ENCODE measurements at places on chromosomes 5 and 9.
A peak's percentile ranks its signal among the peaks of the same experiment; 100 is the strongest.

GRCh38 chr5:15575666-15576065 is 75.7 kb downstream of the FBXL7 start:
- DNase-seq: no peak

DNA sequence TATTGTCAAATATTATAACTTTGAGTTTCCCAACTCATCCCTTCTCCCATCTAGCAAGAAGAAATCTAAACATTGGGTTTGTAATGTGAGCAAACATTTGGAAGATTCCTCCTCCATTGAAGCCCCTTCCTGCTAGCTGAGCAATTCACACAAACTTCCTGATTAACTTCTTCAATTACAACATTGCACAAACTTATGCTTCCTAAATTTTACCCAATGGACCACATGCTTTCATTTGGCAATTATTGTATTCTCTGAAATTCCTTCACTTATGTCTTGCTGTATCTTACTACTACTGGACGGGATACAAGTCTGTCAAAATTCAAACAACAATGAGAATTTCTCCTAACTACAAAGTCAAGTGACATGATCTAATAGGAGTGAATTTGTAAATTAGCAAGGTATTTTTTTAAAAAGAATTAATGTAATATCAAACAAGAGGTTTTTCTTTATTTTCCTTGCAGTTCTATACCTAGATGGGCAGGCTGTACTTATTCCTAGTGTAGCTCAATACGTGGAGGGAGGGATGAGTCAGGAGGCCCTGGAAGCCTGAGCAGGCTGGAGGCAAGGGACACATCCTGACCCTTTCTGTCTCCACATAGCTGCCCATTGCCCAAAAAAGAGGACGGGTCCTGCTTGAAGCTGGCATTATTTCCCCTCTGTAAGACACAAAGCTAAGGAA is 11.8 kb upstream of the IFNW1 start:
- no peak for DNase-seq

DNA sequence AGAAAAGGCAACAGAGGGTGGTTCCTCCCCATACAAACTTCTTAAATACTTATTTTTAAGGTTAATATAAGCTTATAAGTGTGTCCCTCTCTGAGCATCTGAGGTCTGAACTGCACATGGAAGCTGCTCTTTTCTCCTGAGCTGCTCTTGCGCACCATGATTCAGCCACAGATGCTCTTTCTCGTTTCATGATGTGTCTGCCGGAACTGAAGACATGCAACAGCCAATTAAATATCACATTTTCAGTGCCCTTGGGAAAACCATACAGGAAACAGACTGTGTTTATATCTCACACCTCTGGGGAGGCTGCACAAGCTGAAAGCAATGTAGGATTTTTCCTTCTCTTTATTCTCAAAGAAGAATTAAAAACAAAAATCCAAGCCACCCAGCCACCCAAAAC is 96.8 kb upstream of the NREP start:
- peak; percentile 51 for DNase-seq

DNA sequence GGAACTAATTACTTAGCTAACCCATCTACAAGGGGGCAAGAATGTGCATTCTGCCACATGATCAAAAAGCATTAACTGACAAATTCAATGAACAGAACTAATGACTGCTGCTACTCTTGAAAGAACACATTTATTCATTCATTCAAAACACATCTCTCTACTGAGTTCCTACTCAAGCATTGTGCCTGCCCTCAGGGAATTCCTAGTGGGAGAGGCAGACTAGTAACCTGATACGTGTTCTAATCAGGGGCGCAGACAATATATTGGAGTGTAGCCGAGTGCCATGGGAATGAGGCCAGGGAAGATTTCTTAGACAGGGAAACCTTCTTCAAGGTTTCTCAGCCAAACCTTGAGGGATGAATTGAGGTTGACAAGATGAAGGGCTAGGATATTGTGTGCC is 56.7 kb upstream of the PAPPA start:
- DNase-seq: peak; percentile 82

- no peak for DNase-seq
Observed at GRCh38 chr9:131273146-131273855, 3.0 kb downstream of the FAM78A start.

- no peak for DNase-seq
Observed at GRCh38 chr5:175035882-175036533, 311.6 kb downstream of the MSX2 start.

DNA sequence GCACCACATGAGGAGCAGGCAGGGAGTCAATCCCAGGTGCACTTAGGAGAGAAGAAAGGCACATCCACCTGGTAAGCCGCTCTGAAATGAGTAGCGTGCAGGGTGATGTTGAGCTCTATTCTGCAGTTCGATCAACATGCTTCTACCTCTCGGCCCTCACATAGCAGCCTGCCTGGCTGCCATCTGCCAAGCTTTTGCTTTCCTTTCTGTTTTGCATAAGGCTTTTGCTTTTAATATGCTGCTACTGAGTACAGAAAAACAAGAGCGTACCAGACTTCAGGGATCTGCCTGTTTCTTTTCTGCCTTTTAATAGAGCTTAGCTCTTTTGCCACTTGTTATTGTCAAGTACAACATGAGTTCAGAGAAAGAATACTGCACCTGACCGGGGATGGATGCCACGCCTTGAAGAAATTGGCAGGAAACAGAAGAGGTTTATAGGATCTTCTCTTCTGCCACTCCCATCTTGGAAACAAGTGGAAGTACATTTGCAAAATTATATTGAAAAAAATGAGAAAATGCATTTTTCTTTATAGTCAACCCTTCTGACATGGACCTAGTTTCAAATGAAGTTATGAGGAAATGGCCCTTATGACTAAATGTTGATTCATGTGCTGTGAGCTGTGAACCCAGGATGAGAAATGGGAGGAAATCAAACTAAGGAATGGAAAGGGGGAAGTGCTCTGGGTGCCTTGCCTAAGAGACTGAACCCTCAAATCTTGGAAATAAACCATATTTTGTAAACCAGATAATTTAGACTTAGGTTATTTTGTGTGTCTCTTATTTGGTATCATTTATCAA is 4.0 kb upstream of the FCHO2 start:
- no peak for DNase-seq

GRCh38 chr5:39775086-39775796 is 350.5 kb upstream of the DAB2 start:
- DNase-seq: no peak

GRCh38 chr5:77957931-77958521 is 181.9 kb upstream of the TBCA start:
- peak; percentile 98 for DNase-seq

DNA sequence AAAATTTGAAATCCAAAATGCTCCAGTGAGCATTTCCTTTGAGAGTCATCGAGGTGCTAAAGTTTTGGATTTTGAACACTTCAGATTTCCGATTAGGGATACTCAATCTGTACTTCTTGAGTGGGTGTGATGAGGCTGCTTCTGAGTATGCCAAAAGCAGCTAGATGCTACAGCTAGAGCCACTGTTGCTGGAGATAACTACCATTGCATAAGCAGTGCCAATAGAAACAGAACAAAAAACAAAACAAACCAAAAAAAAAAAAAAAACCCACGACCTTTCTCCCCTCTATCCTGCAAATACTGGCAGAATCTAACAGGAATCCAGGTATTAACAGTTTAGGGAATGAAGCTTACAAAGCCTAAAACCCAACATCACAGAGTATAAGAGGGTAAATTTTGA is 43.5 kb downstream of the PKD2L2 start:
- no peak for DNase-seq

- DNase-seq: no peak
Observed at GRCh38 chr9:137465720-137466388, 6.7 kb upstream of the NSMF start.

- no peak for DNase-seq
Observed at GRCh38 chr5:110104726-110105669, 415.3 kb downstream of the MAN2A1 start.

Measured in NCI-H69 (cell line).